M059J (cell line): ENCODE measurements at places on chromosomes 3 and 15. TPM values are rescaled to one million over a fixed set of nuclear protein-coding genes. Genes with fewer than 3 reads are reported as not detected.

ACVR2B gene
- total RNA-seq, result 0.74 and 0.81 TPM in 2 replicates

PFKFB4 gene
- total RNA-seq, result 19.5 and 31.0 TPM in 2 replicates

CNTN6 gene
- total RNA-seq, result not detected in 2 replicates

THBS1 gene
- total RNA-seq, result 3,688 and 5,591 TPM in 2 replicates

GPR176 gene
- total RNA-seq, result 75.9 and 107 TPM in 2 replicates

TCTA gene
- total RNA-seq, result 22.4 and 27.3 TPM in 2 replicates

- DNase-seq, result no peak
Observed at GRCh38 chr15:69389426-69389825, 24.7 kb upstream of the KIF23 start.

DNA sequence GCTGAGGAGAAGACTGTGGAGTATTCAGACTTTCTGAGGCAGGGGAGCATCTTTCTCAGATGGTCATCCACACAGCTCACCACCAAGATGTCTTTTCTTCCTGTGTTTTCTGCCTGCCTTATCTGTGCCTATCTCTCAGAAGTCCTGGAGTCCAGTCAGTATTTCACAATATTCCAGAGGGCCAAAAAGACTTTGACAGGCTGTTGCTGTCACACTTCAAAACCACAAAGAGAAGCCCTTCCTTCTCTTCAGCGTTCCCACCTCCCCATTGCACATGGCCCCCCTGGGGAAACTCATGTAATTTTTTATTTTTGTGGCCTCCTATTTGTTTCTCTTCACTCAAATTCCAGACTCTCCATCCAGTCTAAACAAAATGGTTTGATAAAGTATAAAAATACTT, 585.2 kb downstream of the EPHA3 start:
- DNase-seq, result no peak

GRCh38 chr3:175200391-175201095, 341.4 kb downstream of the NAALADL2 start:
- DNase-seq, result peak; percentile 67

GRCh38 chr15:83100097-83100646, 7.3 kb upstream of the TM6SF1 start:
- DNase-seq, result no peak

DNA sequence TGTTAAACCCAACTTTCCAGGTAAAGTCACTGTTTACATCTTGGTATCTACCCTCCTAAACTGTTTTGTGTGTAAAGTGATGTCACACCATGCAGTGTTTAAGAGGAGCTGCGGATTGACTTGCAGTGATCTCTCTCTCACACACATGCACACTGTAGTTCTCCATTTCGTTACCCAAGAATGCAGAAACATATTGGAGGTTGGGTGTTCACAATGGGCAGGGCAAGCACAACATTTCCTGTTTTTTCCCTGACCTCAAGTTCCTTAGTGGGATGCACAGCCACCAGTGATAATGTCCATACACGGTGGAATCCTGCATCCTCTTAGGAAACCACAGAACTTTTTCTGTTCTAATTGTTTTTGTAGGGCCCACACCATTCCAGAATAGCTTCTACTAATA, 85.3 kb upstream of the CFAP20DC start:
- no peak for DNase-seq

DNA sequence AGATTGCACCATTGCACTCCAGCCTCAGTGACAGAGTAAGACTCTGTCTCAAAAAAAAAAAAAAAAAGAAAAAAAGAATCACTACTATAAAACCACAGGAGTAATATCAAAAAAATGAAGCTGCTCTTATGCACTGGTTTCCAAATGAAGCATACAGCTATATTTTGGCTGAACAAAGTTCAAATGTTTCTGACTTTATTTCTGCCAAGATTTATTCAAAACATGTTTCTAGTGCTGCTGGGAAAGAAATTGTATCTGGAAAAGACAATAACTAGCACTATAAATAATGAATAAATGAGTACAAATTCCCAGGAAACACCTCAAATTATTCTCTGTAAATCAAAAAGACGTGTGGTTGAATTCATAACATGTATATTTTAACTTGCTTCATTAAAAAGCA, 102.5 kb upstream of the MME start:
- no peak for DNase-seq

GRCh38 chr3:127149621-127150310, 43.2 kb upstream of the PRR23E start:
- no peak for DNase-seq
